Smooth muscle cell of bladder (primary cell): ENCODE measurements at places on chromosomes 13 and 19. TPM values are rescaled to one million over a fixed set of nuclear protein-coding genes. Genes with fewer than 3 reads are reported as not detected.

C13orf42 gene
- total RNA-seq, result not detected in 2 replicates

CEACAM3 gene
- total RNA-seq, result not detected in 2 replicates

ZNF121 gene
- total RNA-seq, result 33.7 and 34.2 TPM in 2 replicates

SPACA6 gene
- 4.7 and 6.5 TPM in 2 replicates for total RNA-seq

IRF3 gene
- 37.3 and 55.5 TPM in 2 replicates for total RNA-seq

ZNF682 gene
- 1.0 and 1.7 TPM in 2 replicates for total RNA-seq

ONECUT3 gene
- not detected in 2 replicates for total RNA-seq

RXFP2 gene
- not detected in 2 replicates for total RNA-seq

CERS1 gene
- total RNA-seq, result 0.85 and 2.7 TPM in 2 replicates

PRR12 gene
- 0.71 and 1.1 TPM in 2 replicates for total RNA-seq

LIM2 gene
- total RNA-seq, result not detected in 2 replicates

MAG gene
- total RNA-seq, result not detected in 2 replicates

MIA gene
- total RNA-seq, result 0.18 TPM in 1 of 2 replicates, not detected in the other

MAST1 gene
- total RNA-seq, result 0.18 and 0.28 TPM in 2 replicates

ZNF433 gene
- 5.5 and 5.8 TPM in 2 replicates for total RNA-seq

ANKRD24 gene
- 1.1 and 2.6 TPM in 2 replicates for total RNA-seq

SPACA4 gene
- 0.14 TPM in 1 of 2 replicates, not detected in the other for total RNA-seq

GNG14 gene
- total RNA-seq, result not detected in 2 replicates

ABCC4 gene
- total RNA-seq, result 59.9 and 90.5 TPM in 2 replicates

ADGRE3 gene
- total RNA-seq, result not detected in 2 replicates

TBXA2R gene
- total RNA-seq, result 0.43 and 0.92 TPM in 2 replicates

NLRP7 gene
- total RNA-seq, result not detected in 2 replicates
